ENCODE measurements at places on chromosomes 7 and 10. TPM values are rescaled to one million over a fixed set of nuclear protein-coding genes. Genes with fewer than 3 reads are reported as not detected.

DNA sequence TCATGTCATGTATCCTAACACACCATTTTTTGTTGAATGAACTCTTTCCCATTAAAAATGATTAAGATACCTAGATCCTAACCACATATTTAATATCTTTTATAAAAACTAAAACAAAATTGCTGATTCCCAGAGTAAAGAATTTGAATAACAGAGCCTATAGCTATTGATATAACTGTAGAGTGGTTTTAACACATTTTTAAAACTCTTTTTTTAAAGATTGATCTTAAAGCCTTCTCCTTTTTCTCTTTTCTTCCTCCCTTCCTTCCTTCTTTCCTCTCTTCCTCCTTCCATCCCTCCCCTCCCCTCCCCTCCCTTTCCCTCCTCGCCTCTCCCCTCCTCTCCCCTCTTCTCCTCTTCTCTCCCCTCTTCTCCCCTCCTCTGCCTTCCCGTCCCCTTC lies 605.4 kb upstream of the FZD8 start:
- DNase-seq, result no peak

- no peak for DNase-seq
These were observed 60.6 kb downstream of the PRTFDC1 start for GRCh38 chr10:24891823-24892222.

DNA sequence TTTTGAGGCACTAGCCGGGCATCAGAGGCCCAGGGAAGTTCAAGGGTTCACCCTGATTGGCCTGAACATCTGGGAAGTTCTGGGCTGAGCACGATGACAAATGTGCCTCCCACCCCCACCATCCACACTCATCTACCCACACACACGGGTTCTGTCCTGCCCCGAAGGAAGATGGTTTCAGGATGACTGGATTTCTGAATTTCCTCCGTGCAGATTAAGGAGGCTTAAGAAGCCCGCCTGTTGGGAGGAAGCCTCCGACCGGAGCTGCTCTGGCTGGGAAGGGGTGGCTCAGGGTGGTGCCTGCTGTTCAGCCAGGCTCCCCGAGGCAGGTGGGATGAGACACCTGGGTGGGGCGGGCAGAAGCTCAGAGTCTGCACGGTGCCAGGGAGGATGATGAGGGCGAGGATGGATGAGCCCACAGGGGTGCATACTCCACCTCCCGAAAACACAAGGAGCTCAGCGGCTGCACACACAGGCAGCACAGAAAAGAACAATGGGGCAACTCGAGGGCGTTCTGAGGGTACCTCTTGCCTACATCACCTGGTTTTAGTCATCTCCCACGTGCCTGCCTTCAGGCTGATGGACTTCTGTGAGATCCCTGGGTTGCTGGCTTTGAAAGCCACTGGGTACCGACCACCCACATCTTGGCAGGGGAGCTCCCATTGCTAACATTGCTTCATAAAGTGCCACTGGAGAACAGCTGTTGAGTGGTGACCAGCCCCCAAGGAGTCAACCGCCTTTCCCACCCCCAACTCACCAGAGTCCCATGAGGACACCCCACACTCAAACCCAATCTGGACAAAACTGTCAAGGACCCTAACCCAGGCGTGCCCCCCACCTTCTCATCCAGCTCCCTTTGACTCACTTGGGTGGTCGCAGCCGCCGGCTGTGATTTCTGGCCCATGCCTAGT lies 41.2 kb downstream of the CALML3 start:
- DNase-seq, result peak; percentile 99

DNA sequence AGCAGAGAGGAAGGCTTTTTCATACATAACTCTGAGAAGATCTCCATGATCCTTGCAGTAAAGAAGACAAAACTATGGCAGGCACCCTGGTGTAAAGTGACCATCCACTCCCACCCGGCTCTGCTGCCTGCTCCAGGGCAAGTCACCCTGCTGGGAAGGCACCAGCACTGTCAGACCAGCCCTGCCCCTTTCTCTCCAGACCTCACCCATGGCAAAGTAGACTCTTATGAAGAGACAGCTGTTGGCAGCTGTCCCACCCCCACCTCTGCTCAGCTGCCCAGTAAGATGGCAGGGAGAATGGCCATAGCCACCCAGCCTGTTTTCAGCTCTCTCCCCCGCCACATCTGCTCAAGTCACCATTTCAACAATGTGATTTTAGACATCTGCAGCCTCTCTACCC lies 8.6 kb upstream of the ZMIZ2 start:
- DNase-seq, result no peak

DNA sequence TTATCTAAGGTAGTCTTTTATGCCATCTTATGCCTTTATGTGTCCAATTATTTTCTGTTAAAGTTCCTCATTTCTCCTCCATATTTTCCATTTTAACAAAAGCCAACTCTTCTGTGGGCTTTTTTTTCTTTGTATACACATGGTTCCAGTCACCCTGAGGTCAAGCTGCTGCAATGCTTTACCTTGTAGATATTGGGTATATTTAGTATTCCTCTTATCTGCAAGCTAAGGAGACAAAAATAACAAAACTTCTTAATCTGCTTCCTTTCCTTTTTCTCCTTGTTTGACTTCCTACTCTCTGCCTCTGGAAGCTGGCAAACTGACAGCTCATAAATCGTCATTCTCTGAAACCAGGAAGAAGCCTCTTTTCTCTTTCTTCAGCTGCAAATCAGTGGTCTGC lies 885.0 kb upstream of the LRRN3 start:
- no peak for DNase-seq

SPDYE8 gene
- polyA plus RNA-seq, result not detected

DNA sequence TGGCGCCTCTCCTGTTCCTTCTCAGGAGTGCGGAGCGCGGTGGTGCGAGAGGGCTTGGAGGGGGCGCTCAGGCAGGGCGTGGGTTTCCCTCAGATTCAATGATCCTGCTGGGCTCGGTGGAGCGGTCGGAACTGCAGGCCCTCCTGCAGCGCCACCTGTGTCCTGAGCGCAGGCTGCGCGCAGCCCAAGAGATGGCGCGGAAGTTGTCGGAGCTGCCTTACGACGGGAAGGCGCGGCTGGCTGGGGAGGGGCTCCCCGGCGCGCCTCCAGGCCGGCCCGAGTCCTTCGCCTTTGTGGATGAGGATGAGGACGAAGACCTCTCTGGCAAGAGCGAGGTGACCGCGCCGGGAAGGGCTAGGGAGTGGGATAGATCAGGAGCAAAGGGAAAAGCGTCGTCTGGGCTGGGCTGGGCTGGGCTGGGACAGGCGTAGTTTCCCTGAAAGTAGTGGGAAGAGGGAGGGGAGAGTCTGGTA lies 17.0 kb downstream of the FAM131B start:
- no peak for DNase-seq

PTPRZ1 gene
- polyA plus RNA-seq, result 10.0 TPM

DNA sequence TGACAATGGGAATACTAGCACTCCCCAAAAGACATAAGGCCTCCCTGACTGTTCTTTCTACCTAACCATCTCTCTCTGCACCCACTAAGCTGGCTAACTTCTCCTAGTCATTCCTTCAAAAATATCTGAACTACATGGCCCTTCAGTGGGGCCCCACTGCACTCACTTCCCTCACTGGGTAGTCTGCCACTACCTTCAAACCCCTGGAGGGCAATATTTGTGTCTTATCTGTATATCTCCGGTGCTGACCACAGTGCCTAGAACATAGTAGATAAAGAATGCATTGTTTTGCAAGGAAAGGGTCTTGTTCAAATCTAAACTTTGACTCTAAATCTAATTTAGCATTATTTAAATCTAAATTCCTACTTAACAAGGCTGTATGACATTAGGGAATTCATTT lies 44.3 kb downstream of the CACUL1 start:
- DNase-seq, result no peak

GRCh38 chr10:110498087-110498981 lies 627 bp downstream of the DUSP5 start:
- no peak for DNase-seq

All from foreskin keratinocyte (primary cell).